OCI-M1 (cell line): ENCODE measurements at places on chromosomes 4 and X.

DNA sequence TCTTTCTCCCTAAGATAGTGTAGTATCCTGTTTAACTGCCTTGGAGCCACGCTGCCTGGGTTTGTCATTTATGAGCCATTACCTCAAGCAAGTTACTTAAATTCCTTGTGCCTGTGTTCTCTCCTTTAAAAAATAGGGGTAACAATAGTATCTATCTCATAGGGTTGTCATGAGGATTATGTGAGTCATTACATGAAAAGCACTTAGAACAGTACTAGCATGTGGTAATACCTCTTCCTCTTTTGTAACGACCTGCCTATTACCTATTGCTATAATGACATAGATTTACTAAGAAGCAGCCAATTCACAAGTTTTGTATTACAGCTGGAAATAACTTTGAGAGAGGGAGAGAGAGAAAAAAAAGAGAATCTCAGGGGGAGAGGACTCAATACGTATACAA is 834.7 kb downstream of the RAPGEF2 start:
- DNase-seq, result peak; percentile 12

DNA sequence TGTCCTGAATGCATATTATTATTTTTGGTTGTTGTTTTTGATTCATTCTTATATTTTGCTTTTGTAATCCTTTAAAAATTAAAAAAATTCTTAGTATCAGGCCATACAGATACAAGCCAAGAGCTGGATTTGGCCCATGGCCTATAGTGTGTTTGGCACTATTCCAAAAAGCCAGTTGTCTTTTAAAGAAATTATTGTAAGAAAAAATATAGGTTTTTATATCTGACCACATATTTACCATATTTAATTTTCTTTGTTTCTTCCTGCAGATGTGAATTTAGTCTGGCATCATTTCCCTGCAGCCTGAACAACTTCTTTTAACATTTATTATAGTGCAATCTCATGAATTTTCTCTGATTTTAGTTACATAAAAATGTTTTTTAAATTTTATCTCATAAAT is 652.8 kb upstream of the NR3C2 start:
- DNase-seq, result no peak

- no peak for DNase-seq
These were observed 17.0 kb upstream of the HPF1 start for GRCh38 chr4:169774466-169775445.

- peak; percentile 84 for DNase-seq
These were observed 9.1 kb downstream of the WFS1 start for GRCh38 chr4:6278801-6279197.

DNA sequence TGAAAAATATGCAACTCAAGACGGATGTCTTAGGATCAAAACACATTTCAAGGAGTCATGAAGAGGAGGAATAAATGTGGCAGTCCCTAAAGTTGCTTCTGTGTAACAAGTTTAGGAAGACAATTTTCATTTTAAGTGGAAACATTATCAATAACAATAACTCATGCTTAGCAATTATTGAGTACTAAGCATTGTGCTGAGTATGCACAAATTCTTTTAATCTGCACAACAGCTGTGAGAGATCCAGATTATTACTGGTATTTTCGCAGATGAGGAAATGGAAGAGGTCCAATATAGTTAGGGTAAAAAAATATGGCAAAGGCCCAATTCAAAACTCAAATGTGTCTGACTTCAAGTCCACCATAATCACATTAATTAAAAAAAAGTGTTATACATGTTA is 2.9 kb upstream of the TEX13B start:
- no peak for DNase-seq
